SK-MEL-5 (cell line): ENCODE measurements at places on chromosomes 11 and 22. TPM values are rescaled to one million over a fixed set of nuclear protein-coding genes. Genes with fewer than 3 reads are reported as not detected.
A peak's percentile ranks its signal among the peaks of the same experiment; 100 is the strongest.

- DNase-seq, result no peak
These were observed 79.4 kb upstream of the NAV2 start for GRCh38 chr11:19633276-19633675.

MMP8 gene
- total RNA-seq, result 30.1 and 31.6 TPM in 2 replicates

GLYATL2 gene
- total RNA-seq, result not detected in 2 replicates

- DNase-seq, result peak; percentile 30
These were observed 274.0 kb downstream of the SOX6 start for GRCh38 chr11:16082095-16083055.

HORMAD2 gene
- total RNA-seq, result not detected in 2 replicates
